Anterior cingulate cortex (tissue), 58 donors: ENCODE measurements at places on chromosomes 13 and 19.

GRCh38 chr13:94351292-94351990 lies 128.0 kb downstream of the DCT start:
- DNase-seq, result no peak

DNA sequence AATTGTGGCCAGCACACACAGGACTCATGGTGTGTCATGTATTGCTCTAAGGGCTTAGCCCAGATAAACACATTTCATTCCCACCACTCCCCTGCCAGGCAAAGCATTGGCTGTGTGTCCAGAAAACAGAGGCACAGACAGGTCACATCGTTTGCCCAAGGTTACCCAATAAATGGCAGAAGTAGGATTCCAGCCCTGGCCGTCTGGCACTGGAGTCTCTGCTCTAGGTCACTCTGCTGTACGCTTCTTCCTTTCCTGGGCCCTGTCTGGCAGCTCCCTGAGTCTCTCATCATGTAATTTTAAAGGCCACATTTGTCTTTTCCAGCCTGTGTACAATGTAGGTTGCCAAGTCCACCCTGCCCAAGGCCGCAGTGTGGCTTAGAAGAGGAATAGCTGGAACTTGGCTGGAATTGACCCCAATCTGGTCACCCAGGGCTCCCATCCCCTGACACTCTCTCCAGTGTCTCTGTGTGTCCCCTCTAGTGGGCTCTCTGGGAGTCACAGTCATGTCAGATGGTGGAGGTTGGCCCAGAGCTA lies 264.5 kb upstream of the TSHZ3 start:
- DNase-seq, result no peak

DNA sequence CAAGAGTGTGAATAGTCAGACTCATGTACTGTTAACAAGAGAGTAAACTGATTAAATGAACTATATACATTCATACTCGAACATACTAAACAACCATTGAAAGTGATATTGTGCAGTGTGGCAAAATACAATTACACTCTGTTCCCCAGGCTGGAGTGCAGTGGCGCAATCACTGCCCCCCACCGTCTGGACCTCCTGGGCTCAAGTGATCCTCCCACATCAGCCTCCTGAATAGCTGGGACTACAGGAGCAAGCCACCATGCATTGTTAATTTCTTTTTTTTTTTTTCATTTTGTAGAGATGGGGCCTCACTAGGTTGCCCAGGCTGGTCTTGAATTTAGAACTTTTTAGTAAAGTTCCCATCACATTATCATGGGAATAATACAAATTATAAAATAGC lies 77.3 kb upstream of the LSM14A start:
- no peak for DNase-seq

DNA sequence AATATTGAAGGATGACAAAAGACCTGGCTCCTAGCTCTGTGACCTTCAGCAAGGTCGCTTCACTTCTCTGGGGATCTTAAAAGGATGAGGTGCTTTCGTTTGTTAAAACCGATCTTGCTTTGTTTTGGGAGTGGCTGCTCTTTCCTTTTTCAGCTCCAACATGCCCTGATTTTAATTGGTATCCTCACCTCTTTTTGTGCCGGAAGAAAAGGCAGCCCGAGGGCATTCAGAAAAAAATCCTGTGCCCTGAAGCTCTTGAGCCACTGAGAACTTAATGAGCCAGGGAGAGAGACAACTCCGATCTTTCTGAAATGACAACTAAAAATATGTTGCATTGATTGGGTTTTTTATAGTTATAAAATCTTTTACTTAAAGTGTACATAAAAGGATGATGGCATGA lies 19.4 kb downstream of the CLDN10 start:
- DNase-seq, result no peak

DNA sequence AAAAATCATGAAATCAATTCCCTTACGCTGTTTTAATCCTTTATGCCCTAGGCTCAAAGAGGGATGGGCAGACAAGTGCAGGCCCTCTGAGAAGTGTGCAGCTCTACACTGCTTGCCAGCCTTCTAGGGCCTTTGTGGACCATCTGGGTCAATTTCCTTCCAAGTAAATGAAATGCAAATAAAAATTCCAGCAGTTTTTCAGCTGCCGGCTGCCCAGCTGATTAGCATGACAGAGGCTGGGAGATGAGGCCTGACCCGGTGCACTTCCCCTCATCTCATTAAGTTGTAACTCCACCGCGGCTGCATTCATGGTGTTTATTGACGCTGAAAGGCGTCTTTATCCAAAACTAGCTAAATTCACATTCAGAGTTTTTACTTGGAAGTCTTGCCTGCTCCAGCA lies 47.5 kb upstream of the GSX1 start:
- peak; percentile 28 for DNase-seq

DNA sequence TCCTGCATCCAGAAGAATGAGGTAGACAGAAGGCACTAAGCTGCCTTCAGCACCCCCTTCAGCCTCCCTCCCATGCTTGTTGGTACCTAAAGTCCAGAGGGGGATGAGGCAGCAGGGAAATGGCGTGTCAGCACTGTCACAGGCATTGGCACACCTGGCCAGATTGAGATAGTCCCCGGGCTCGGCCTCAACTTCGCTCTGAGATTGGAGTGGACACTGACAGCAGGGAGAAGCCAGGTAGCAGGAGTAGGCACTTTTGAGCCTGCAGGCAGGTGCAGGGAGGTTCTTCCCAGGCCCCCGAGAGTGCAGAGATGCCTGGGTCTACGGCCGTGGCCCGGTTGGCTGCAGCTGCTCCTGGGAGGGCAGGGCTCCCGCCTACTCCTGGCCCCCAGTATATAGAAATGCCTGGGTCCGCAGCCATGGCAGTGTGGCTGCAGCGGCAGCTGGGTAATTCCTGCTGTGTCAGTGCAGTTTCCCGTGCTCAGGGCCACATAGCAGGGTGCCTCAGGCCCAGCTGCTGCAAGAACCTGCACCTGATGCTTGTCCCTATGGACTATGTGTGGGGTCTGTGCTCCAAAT lies 160.3 kb downstream of the SLITRK6 start:
- no peak for DNase-seq

DNA sequence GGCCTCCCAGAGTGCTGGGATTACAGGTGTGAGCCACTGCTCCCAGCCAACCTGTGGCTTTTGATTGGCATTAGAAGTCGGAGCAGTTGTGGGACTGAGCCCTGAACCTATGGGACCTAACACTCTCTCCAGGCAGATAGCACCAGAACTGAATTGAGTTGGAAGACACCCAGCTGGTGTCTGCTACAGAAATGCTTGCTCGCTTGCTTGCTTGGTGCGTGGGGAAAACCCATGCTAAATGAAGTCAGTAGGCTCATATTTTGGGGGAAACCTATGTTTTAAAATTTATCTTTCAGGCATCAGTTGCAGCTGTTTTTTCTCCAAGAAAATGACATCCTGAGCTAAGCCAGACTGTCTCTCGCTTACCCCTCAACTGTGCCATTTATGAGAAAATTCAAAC lies 158.5 kb upstream of the RFC3 start:
- DNase-seq, result no peak

DNA sequence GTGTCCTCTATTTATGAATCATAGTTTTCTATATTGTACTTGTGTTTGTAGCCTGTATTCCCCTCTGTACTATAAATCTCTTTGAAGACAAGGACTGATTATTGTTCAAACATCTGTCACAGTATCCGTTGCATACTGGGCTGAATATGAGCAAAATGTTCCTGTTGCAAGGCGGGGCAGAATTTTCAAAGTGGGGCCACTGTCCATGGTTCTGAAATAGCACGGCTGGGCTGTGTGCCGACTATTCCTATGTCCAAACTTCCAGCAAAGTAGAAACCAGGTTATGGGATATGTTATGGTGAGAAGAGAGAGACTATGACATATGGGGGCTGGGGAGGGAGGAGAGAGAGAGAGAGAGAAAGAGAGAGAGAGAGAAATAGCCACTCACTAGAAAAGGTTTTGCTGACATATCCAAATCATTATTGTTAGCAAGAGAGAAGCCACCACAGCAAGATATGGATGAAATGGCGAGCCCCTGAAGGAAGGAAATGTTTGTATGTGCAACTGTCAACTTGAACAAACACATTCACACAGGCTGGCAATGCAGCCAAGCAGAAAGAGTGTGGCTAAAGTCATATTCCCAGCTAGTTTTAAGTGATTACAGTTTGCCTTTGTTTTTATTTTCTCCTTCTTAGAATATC lies 107.0 kb upstream of the GPR12 start:
- DNase-seq, result no peak

GRCh38 chr19:33486936-33487811 lies 34.4 kb downstream of the PEPD start:
- DNase-seq, result peak; percentile 47

GRCh38 chr13:49927755-49928154 lies 8.4 kb downstream of the SPRYD7 start:
- DNase-seq, result no peak

DNA sequence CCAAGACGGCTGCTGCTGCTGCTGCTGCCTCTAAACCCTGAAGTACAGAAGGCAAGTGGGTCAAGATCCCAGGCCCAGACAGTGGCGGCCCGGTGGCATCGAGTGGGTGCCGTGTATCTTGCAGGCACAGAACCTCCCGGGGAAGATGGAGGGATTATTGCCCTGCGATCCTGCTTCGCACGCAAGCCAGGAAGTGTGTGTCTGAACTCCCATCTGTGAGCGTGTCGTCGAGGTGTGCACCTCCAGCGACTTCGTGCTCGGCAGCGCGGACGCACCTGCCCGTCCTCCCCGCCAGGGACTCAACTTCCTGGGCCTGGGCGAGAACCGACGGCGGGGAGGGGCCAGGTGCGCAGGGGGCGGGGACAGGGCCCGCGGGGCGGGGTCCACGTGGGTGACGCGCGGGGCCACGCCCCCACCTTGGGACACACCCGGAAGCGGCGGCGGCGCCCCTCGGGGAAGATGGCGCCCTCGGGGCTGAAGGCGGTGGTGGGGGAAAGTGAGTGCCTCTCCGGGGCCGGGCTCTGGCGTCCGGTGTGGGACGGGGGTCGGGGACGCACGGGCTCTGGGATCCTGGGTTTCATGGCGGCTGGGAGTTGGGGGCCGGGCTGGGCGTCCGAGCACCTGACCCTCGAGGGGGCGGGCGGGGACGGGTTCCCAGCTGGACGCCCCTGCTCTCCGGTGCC lies at the start of gene STXBP2:
Gene STXBP2, plus strand, starts transcription at position 420 of the 683 bp plus-strand sequence. Its CDS starts 40 bp downstream, at position 460.
- DNase-seq, result no peak

DNA sequence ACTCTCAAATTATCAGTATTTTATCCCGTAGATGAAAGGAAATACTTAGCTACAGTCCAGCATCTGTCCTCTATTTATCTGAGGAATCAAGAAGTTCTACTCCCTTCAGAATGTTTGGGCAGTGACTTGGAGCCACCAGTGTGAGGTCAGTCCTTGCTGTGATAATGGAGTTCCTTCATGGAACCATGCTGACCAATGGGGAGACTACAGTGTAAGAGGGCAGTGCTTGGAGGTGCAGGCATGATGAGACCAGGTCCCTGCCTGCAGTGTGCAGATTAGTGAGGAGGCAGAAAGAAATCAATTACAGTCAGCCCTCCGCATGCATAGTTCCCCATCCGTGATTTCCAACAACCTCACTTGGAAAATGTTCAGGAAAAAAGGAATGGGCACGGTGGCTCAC lies at the start of gene C19orf18:
Gene C19orf18, minus strand, starts transcription at position 101 of the 400 bp plus-strand sequence. CDS start 102 bp downstream, outside the sequence.
- no peak for DNase-seq

DNA sequence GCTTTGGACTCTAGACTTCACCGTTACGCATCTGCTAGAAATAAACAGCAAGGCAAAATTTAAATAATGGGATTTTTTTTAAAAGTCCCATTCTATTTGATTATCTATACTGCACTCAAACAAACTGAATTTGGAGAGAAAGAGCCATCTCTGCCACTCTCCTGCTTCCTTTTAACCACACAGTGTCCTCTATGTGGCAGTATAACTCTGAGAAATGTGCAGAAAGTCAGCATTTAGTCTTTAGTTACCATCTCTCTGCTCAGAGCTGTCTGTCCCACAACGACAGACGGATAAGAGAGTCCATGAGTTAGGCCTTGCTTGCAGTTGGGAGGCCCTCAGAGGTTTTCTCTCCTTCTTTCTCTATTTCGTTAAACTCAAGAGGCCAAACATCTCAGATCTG lies 21.2 kb downstream of the CCNA1 start:
- DNase-seq, result no peak

DNA sequence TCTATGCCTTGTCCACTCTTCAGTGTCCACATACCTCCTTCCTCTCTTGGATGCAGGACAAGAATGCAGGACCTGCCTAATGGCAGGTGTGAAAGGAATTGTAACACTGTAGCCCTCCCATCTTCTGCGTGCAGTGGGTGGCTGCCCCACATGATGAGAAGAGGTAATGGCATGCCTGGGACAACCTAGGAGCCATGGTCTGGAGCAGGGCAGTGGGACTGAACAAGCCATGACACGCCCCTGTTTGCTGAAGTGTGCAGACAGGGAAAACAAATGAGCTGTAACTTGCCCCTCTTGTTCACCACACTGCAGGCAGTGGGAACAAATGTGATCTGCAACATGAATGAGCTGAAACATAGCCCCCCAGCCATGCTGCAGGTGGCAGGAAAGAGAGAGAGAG lies 192.2 kb downstream of the PCDH17 start:
- DNase-seq, result no peak

GRCh38 chr13:104593251-104593576 lies 1527.0 kb upstream of the SLC10A2 start:
- DNase-seq, result no peak

- peak; percentile 47 for DNase-seq
Measured at GRCh38 chr19:4456476-4456842, 1.1 kb downstream of the UBXN6 start.

- no peak for DNase-seq
Measured at GRCh38 chr13:110470272-110471009, 91.1 kb downstream of the RAB20 start.

DNA sequence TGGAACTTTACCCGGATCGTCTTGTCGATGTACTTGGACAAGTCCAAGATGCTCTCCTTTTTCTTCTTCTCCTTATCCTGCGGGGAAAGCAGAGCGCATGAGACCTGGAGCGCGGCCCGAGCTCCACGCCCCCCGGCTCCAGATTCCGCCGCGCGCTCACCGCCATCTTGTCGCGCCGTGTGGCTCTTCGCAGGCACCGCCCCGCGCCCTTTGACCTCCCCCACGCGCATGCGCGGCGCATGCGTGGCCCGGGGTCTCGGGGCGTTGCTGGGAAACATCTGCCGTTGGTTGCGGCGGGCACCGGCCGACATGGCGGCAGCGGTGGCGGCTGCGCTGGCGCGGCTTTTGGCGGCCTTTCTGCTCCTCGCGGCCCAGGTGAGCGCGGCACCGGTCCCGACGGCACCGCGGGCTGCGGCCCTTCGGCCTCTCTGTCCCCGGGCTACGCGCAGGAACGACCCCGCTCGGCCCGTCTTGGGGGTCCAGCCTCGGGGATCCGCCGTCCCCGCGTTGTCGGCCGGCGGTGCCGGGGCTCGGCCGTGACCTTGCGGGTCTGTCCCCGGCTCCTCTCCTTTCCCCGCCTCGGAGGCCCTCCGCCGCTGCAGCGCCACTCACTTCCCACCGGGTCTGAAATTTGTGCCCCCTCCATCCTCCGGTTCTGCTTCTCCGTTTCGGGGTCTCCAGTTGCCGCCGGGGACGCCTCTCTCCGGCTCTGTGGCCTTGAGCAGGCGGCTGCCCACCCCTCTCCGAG lies at the start of the genes LSM7 and SPPL2B:
Gene LSM7, minus strand, starts transcription at position 186 of the 748 bp plus-strand sequence. Its CDS starts 20 bp downstream, at position 166.
Gene SPPL2B, plus strand, starts transcription at position 284 of the 748 bp plus-strand sequence. Its CDS starts 26 bp downstream, at position 310.
- DNase-seq, result peak; percentile 74
